ENCODE measurements at places on chromosomes 6 and 20. TPM values are rescaled to one million over a fixed set of nuclear protein-coding genes. Genes with fewer than 3 reads are reported as not detected.

- DNase-seq, result no peak
Measured at GRCh38 chr20:56274156-56274555, 25.6 kb downstream of the MC3R start.

DNA sequence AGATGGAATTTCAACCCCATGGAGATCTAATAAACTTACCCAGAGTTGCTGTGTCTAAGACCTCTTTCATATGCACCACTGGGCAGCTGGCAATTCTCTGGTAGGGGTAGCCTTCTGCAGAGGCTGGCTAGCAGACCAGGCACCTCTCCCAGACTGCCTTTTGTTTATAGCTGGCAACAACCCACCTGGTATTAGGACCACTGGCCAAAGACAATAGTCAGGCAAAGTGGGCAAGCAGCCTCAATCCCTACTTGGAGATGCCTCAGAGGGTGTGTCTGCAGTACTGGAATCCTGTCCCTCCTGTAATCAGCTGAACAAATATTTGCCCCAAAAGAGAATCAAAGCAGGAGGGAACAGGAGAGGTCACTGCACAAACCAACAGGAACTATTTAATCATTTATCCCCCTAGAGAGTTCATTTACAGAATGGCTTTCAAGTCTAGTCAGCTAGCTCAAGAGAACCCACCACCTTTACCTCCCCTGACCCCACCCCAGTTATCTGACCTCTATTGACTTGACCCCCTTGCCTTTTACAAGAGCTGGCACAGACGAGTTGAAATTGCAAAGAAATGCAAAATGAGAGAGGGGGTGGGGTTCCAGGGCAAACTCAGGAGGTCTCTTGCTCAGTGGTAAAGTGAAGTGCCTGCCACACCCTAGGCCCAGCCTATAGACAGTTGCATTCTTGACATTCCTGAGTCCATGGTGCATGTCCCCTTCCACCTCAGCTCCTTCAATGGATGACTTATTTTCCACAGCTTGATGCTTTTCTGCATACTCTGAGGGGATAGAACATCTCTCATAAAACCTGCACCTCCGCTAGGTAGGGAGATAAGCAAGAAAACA, 2.8 kb downstream of the BCL2L1 start:
- no peak for DNase-seq

MEP1A gene
- not detected for polyA plus RNA-seq

DNA sequence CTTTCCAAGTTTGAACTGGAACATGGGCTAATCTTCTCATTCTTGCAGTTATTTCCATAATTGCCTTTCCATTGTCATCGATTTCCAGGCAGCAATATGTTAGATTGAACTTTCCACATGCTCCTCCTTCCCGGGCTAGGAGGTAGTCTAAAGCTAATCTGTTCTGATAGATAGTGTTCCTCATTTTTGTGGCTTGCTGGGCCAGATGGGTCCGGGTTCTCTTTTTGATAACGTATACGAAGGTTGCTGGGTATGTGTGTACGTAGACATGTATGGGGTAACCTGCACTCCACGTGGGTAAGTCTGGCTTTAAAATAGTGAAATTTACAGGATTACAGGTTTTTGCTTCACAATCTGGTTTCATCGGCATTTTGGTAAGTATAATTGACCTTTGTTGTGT, 14.0 kb upstream of the GMPR start:
- no peak for DNase-seq

SLC17A3 gene
- polyA plus RNA-seq, result not detected
